Nephron progenitor cell (in vitro differentiated cells): ENCODE measurements at places on chromosomes 2 and 18.

GRCh38 chr18:34695310-34695709, 14.8 kb upstream of the DTNA start:
- H3K36me3 ChIP-seq, result peaks cover 6% of the 10 kb centered on the region
- H3K4me1 ChIP-seq, result peaks cover 41% of the 10 kb centered on the region
- DNase-seq, result peak; percentile 47
- peak overlapping the region; percentile 92 for H3K27ac ChIP-seq
- peak overlapping the region; percentile 67 for H3K4me3 ChIP-seq
- no peaks in the 10 kb centered on the region for H3K27me3 ChIP-seq

GRCh38 chr2:1752751-1753150, 8.4 kb upstream of the PXDN start:
- H3K4me3 ChIP-seq, result no peak overlapping the region
- H3K27ac ChIP-seq, result no peak overlapping the region
- peaks cover 5% of the 10 kb centered on the region for H3K36me3 ChIP-seq
- peaks cover 15% of the 10 kb centered on the region for H3K27me3 ChIP-seq
- DNase-seq, result no peak

DNA sequence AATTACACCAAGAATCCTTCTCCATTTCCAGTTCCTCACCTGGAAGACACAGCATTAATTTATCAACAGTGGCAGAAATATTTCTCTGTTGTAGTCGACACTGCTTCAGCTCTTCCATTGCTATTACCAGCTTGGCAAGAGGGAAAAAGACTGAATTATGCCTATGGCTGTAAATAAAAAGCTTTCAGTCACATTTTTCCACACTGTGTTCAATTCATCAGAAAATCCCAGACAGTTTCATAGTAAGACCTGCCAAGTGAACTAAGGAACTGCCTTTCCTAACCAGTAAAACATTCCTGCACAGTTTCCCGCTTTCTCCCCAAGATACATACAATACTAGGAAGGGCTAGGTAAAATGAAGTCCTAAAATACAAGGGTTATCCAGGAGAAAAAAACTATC, 94.7 kb downstream of the EXOC6B start:
- no peak for DNase-seq
- H3K4me1 ChIP-seq, result no peaks in the 10 kb centered on the region
- H3K27ac ChIP-seq, result no peak overlapping the region
- no peaks in the 10 kb centered on the region for H3K27me3 ChIP-seq
- no peak overlapping the region for H3K4me3 ChIP-seq
- no peaks in the 10 kb centered on the region for H3K36me3 ChIP-seq

- H3K4me1 ChIP-seq, result peaks cover 41% of the 10 kb centered on the region
- peaks cover 20% of the 10 kb centered on the region for H3K27me3 ChIP-seq
- no peak for DNase-seq
- no peak overlapping the region for H3K27ac ChIP-seq
- no peak overlapping the region for H3K4me3 ChIP-seq
Observed at GRCh38 chr2:98830571-98831145, 99.7 kb upstream of the MGAT4A start.

DNA sequence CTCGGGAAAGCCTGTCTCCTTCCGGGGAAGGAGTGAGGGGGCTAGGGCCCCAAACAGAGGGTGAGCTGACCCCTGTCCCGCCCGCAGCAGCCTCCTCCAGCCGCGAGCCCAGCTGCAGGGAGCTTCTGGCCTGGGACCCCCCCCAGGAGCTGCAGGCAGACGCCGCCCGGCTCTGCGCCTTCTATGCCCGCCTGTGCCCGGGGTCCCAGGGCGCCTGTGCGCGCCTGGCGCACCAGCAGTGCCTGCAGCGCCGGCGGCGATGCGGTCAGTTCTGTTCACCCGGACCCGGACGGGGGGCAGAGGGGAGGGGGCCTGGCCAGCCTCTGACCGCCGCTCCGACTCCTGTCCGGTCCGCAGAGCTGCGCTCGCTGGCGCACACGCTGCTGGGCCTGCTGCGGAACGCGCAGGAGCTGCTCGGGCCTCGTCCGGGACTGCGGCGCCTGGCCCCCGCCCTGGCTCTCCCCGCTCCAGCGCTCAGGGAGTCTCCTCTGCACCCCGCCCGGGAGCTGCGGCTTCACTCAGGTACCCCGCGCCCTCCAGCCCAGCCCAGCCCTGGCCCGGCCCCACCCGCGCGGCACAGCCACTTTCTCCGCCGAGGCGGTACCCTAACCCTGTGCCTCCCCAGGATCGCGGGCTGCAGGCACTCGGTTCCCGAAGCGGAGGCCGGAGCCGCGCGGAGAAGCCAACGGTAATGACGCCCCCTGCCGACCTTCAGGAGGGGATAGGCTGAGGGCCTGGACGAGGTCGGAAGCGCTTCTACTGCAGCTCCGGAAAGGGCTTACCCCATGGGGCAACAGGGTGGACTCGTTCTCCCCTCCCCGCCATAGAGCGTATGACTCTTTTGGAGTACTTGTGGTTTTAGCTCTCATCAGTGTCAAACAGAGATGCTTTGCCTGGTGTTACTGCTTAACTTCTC, 2.0 kb upstream of the CHRND start:
- no peaks in the 10 kb centered on the region for H3K36me3 ChIP-seq
- H3K4me1 ChIP-seq, result peaks cover 41% of the 10 kb centered on the region
- H3K4me3 ChIP-seq, result peak overlapping the region; percentile 52
- peaks cover 50% of the 10 kb centered on the region for H3K27me3 ChIP-seq
- H3K27ac ChIP-seq, result no peak overlapping the region
